Fibroblast of lung (primary cell): ENCODE measurements at places on chromosomes 12 and 14. TPM values are rescaled to one million over a fixed set of nuclear protein-coding genes. Genes with fewer than 3 reads are reported as not detected.
A peak's percentile ranks its signal among the peaks of the same experiment; 100 is the strongest.

DNA sequence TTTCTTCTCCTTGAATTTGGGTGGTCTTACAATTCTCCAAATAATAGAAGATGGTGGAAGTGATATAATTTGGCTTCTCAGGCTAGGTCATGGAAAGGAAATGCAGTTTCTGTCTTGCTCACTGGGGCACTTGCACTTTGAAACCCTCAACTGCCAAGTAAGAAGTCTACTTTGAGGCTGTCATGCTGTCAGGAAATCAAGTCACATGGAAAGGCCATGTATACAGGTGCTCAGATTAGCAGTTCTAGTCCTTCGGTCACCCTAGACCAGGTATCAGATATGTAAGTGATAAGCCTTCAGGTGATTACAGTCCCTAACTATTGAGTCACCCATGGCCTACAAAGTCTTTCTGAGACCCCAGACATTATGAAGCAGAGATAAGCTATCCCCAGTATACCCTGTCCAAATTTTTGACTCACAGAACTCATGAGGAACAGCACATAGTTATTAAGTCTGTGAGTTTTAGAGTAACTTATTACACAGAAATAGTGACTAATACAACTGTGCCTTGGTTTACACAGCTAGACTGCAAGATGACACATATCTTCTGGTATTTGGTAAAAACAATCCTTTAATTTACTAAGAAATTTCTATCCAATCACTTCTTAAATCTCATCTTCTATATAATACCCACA, 26.3 kb upstream of the BBS10 start:
- DNase-seq: peak; percentile 17

Gene CLEC4A
- 0.26 and 0.33 TPM in 2 replicates for total RNA-seq

DNA sequence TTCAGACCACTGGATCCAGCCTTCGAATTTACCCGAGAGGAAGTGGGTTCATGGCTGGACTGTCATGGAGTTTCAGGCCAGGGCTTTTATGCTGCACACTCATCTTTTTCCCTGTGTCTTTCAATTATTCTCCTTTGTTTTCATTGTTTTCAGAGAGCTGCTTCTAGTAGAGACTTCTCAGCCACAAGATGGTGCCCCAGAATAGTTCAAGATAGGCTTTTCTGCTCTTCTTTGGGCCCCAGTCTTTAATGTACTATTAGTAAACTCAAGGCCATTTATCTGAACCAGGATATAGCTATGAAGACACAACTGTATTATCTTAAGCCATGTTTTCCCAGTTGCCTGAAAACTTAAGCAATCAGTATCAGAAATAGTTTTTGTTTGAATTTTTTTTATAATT, 30.4 kb upstream of the PSMA6 start:
- DNase-seq: peak; percentile 31

GRCh38 chr14:101836135-101836534, 74.6 kb downstream of the PPP2R5C start:
- peak; percentile 21 for DNase-seq

Gene MMP17
- total RNA-seq: 10.8 and 13.5 TPM in 2 replicates

Gene GYS2
- not detected in 2 replicates for total RNA-seq
